ENCODE measurements at places on chromosomes 13 and 19. TPM values are rescaled to one million over a fixed set of nuclear protein-coding genes. Genes with fewer than 3 reads are reported as not detected.

Gene KISS1R
- total RNA-seq: not detected

Gene ZNF568
- 8.5 TPM for total RNA-seq

Gene SHD
- not detected for total RNA-seq

Gene SACS
- total RNA-seq: 26.2 TPM

Gene TNNI3
- 2.6 TPM for total RNA-seq

- DNase-seq: no peak
Measured at GRCh38 chr19:3176715-3177501, 1.7 kb upstream of the S1PR4 start.

DNA sequence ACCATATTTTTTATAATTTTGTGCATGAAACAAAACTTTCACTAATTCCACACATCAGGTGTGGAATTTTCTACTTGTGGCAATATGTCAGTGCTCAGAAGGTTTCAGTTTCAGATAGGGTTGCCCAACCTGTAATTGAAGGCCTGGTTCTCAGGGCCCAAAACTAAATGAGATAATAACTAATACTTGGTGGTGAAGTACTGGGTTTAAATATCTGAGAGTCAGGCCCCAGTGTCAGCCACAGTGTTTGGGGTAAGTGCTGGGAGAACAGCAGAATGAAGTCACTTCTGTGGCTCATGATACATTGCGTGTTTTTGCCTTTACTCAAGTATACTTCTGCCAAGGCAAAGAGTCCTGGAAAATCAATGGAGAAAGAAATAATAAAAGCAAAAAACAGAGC, 5.6 kb downstream of the SAFB start:
- no peak for DNase-seq

- no peak for DNase-seq
Measured at GRCh38 chr19:1206150-1206863, 729 bp downstream of the STK11 start.

GRCh38 chr13:32878163-32878562, 138.1 kb upstream of the KL start:
- no peak for DNase-seq

- no peak for DNase-seq
Measured at GRCh38 chr13:80870186-80870585, 529.3 kb upstream of the SPRY2 start.

Data from breast epithelium (tissue), 4 donors.